ENCODE measurements at places on chromosomes 6 and 20.
A peak's percentile ranks its signal among the peaks of the same experiment; 100 is the strongest.

DNA sequence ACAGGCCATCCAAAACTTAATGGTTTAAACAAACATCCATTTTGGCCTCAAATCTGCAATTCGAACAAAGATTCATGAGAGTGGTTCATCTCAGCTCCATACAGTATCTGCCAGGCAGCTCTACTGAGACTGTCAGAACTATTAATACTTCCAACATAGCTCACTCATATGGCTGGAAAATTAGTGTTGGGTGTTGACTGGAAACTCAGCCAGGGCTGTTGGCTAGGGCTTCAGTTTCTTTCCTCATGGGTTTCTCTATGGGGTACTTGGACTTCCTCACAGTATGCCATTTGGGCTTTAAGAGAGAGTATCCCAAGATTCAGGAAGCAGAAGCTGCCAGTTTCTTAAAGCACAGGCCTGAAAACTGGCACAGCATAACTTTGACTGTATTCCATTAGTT is 240.3 kb downstream of the TPBG start:
- DNase-seq = no peak

DNA sequence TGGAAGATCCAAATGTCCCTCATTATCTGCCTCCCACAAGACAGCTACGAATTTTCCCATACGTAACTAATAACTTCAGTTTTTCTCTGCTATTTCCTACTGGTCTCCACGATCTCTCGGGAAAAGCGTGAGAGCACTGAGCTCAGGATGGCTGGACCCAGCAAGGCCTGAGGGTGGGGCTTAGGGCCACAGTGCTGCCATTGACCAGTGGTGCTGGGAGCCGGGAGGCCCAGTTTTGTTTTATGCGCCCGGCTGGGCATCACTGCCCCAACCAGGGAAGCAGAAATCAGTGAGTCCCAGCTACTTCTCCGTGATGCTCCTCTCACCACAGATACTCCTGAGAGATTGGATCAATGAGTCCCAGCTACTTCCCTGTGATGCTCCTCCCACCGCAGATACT is 238.4 kb downstream of the LY86 start:
- DNase-seq = no peak

GRCh38 chr6:167543602-167544497 is 219.0 kb downstream of the TTLL2 start:
- no peak for DNase-seq

- DNase-seq = no peak
Measured at GRCh38 chr6:128966934-128967333, 84.0 kb downstream of the LAMA2 start.

GRCh38 chr6:159826968-159827647 is 27.0 kb downstream of the PNLDC1 start:
- no peak for DNase-seq

DNA sequence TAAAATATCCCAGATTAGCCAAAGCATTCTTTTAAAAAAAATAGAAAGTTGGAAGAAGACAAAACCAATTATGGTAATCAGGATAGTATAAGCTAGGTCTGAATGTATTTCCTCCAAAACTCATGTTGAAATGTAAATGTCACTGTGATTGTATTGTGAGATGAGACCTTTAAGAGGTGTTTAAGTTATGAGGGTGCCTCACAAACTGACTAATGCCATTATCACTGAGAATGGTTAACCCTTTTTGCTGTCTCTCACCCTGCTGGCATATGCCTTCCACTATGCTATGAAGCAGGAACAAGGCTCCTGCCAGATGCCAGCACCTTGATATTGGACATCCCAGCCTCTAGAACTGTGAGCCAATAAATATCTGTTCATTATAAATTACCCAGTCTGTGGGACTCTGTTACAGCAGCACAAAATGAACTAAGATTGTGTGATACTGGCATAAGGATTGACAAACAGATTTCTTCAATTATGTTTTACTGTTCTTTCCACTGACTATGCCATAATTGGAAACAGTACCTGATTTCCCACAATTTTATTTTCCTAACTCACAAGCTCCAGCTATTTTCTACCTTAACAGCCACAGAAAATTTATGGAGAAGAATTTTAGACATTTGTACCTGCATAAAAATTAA is 63.8 kb downstream of the IBTK start:
- no peak for DNase-seq

DNA sequence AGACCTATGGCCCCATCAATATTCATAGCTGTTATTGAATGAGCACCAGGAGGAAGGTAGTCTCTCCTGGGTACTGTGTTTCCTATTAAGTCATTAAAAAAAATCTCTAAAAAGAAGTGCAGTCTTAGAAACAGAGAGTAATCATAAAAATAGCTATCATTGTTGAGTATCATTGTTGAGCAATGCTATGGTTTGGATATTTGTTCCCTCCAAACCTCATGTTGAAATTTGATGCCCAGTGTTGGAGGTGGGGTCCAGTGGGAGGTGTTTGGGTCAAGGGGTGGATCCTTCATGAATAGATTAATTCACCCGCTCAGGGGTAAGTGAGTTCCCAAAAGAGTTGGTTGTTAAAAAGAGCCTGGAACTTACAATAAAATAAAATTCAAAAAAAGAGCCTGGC is 88.1 kb upstream of the IYD start:
- no peak for DNase-seq

DNA sequence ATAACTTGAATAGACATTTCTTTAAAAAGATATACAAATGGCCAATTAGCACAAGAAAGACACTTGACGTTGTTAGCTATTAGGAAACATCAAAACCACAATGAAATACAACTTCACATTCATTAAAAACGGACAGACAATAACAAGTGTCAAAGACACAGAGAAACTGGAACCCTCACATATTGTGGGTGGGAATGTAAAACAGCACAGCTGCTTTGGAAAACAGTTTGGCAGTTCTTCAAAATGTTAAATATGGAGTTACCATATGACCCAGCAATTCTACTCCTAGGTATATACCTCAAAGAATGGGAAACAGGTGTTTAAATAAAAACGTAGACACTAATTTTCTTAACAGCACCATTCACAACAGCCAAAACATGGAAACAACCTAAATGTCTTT is 100.5 kb upstream of the SLC22A23 start:
- DNase-seq = no peak

- no peak for DNase-seq
Measured at GRCh38 chr20:998231-998830, 3.8 kb downstream of the RSPO4 start.

DNA sequence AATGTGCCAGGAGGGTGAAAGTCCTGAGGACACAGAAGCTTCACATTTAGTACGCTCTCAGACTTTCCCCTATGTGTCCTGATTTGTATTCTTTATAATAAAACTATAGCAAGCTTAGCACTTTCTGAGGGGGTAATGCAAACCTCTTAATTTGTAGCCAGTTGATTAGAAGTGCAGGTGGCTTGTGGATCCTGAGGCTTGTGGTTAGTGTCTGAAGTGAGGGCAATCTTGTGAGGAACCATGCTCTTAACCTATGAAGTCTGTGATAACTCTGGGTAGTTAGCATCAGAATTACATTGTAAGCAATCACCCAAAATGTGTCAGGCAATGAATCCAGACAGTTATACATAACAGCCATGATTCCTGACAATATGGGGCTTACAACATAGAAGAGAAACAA is 51.1 kb downstream of the LHFPL5 start:
- no peak for DNase-seq

- no peak for DNase-seq
Measured at GRCh38 chr6:72283571-72283970, 338.3 kb upstream of the KCNQ5 start.

GRCh38 chr20:10802236-10802635 is 128.4 kb upstream of the JAG1 start:
- DNase-seq = no peak

DNA sequence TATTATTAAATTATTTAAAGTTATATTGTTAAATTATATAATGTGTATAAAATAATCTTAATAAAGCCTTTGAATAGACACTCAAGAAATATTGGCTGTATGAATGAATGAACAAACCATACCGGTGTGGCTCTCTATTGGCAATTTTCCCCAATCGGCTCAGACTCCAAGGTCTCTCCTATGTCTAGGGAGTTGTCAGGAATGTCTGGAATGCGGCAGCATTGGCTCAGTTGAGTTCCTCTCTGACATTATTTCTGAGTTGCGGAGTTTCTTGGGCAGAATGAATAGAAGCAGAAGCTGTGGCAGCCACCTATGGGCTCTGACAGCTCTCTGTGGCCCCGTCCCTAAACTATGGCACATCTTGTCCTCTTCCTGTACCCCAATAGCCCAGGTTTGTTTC is 111.0 kb downstream of the SOBP start:
- DNase-seq = no peak

GRCh38 chr6:139728876-139729427 is 354.5 kb upstream of the CITED2 start:
- DNase-seq = no peak

DNA sequence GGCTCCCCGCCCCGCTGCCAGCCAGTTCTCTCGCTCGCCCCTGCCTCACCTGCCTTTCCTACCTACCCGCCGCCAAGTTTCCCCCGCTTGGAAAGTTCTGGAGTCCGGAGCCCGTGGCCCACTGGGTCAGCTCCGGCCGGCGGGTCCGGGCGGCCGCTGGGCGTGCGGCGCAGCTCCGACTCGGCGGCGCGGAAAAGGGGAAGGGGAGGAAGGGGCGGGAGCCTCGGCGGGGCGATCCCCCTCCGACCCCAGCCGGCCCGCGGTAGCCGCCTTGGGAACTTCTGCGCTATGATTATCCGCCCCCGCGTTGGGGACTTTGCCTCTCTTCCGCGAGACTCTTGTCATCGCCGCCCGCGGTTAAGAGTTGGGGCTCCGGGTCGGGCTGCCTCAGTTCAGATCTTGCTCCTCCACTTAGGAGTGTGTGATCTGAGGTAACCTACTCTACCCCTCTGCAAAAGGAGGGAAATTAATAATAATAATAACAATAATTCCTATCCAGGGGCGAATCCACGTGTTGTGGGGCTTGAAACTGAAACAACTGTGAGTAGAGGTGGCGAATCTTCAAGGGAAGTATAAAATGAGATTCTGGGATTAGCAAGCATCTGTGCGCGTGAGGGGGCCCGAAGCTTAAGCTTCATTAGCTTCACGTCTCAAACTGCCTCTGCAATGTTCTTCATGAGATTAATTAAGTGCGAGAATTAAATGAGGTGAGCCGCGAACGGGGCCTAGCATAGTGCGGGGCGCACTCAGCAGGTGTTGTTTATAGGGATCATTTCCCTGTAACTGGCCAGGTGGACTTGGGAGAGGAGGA is 30.8 kb downstream of the SF3B5 start:
- peak; percentile 74 for DNase-seq

GRCh38 chr6:48611332-48611731 is 500.3 kb upstream of the PTCHD4 start:
- no peak for DNase-seq

GRCh38 chr6:52620906-52621190 is 44.0 kb upstream of the TRAM2 start:
- DNase-seq = no peak

- DNase-seq = no peak
Measured at GRCh38 chr20:45826381-45827019, 612 bp downstream of the TNNC2 start.

GRCh38 chr6:97989451-97989850 is 706.4 kb upstream of the MMS22L start:
- no peak for DNase-seq

DNA sequence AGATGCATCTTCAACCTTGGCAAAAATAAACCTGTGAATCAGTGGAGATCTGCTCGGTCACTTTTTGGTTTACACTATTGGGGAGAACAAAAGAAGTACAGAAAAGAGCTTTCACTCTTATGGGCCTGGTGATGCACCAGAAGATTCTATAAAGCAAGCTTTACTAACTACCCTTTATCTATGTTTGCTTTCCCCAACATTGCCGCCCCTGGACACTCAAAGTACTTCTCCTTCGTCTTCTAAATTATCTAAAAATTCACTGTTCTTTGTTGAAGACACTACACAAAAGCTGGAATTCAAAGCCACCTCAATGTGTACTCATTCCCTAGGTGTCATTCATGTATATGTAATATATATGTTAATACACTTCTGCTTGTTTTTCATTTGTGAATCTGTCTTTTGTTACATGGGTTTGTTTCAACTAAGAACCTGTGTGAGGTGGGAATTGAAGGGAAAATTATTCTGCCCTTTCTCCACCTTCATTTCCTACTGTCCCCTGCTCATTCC is 97.9 kb upstream of the BTN3A2 start:
- no peak for DNase-seq

DNA sequence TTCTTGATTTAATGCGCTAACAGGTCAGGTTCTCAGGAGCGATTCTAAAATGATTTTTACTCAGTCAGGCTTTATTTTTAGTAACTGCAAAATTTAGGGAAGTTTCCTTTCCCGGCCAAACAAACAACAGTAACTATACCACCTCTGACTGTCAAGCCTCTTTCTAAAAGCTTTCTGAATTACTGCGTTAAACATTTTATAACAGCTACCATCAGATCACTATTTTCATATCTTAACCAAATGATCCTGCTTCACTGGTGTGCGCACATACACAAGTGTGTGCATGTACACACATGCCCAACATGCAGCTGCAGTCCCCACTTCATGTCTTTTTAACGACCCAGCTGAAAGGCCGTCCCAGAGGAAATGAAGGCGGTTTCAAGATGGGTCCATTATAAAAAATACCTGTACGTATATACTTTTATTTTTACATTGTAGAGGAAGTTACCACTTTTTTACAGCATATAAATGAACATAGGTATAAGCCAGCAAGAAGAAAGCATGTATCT is 25.0 kb downstream of the TMEM242 start:
- no peak for DNase-seq

GRCh38 chr20:43535370-43536004 is 23.3 kb upstream of the SGK2 start:
- no peak for DNase-seq

DNA sequence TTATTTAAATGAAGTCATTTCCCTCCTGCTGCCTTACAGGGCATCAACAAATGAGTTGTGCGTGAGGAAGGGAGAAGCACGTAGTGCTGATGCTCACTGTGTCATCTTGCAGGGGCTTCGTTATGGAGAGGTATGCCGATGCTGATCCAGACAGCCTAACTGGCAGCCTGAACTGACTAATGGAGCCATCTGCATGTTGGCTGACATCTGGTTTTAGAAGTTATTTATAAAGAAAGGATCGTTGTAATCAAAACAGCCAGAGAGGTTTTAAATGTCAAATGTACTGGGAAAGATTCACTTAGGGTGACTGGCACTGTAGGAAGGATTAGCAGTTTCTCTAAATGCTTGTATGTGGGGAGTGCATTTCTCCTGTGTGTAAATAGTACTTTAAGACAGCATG is 54.6 kb downstream of the FARS2 start:
- no peak for DNase-seq

DNA sequence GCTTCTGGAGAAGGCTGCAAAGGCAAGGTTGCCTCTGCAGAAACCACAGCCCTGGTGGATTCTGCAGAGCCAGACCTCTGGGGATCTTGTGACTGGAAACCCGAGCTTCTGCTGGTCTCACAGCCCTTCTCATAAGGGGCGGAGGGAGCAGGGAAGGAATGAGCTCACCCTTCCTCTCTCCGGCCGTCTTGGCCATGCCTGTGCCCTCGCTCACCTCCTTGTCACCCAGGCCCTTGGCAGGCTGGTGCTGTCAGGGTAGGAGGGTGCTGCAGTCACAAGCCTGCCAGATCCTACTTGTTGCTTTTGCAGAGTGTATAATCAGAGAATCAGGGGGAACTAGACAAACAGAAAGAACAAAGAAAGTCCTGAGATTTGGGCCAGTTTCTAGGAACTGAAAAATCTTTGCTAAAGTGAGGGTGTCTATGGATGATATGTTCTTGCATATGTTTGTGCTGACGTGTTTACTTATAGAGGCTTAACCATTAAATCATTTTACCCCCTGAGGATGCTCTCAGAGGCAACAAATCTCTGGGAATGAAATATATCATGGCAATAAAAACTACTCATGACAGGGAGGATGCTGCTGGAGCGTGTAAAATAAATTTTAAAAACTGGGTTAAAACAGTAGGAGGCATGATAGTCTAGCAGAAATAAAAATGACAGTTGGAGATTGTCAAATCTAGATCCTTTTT is 244.9 kb upstream of the SOX4 start:
- DNase-seq = no peak

Data from activated CD4-positive, alpha-beta T cell treated with anti-CD3 and anti-CD28 coated beads for 4 hours (primary cell).